ENCODE measurements at places on chromosomes 16 and 17. TPM values are rescaled to one million over a fixed set of nuclear protein-coding genes. Genes with fewer than 3 reads are reported as not detected.

DNA sequence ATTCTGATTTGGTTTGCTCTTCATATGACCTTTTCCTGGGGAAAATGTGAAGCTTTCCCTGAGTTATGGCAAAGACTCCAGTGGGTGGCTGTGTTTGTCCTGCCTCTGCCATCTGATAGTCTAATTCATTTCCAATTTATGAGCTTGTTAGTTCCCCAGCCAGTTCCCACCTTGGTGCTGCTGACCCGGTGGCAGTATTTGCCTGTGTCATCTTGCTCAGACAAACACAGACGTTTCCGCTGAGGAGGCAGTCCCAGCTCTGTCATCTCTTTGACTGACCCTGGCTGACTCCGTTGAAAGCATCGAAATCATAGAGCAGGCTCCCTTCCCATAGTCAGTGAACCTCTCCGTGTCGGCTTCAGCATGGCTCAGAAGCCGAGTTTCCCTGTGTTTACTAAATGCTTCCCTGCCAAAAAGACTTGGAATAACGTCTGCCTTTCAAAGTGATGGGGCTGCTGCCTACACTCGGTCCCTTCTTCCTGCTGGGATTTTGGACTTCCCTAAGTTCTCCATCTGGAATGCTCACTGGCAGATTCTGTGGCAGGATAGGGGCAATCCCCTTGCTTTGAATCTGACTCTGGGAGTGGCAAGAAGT, 538.3 kb downstream of the NPIPA7 start:
- peaks cover 2% of the 10 kb centered on the region for H3K27me3 ChIP-seq
- H3K27ac ChIP-seq, result no peak overlapping the region

DNA sequence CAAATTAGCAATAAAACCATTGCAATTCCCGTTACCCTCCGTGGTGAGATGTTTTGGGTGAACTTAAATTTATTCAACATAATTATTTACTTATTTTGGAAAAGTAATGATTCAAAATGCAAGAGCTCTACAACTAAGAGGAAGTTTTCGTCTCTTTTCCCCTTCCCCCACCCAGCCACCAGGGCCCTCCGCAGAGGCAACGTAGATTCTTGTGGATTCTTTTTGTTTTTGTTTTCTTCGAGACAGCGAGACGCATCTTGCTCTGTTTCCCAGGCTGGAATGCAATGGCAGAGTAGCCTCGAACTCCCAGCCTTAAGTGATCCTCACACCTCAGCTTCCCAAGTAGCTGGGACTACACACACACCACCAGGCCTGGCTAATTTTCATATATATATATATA, 19.2 kb downstream of the CCDC40 start:
- H3K36me3 ChIP-seq, result no peaks in the 10 kb centered on the region
- no peak overlapping the region for H3K27ac ChIP-seq
- no peak for DNase-seq
- no peak overlapping the region for H3K4me3 ChIP-seq

- peaks cover 42% of the 10 kb centered on the region for H3K4me1 ChIP-seq
- DNase-seq, result no peak
- peaks cover 10% of the 10 kb centered on the region for H3K36me3 ChIP-seq
- peak overlapping the region; percentile 60 for H3K4me3 ChIP-seq
- no peak overlapping the region for H3K27ac ChIP-seq
- no peaks in the 10 kb centered on the region for H3K27me3 ChIP-seq
These were observed 2.6 kb upstream of the ZNF768 start for GRCh38 chr16:30528799-30529457.

- H3K27ac ChIP-seq, result no peak overlapping the region
- peaks cover 29% of the 10 kb centered on the region for H3K36me3 ChIP-seq
- no peak overlapping the region for H3K4me3 ChIP-seq
- no peaks in the 10 kb centered on the region for H3K27me3 ChIP-seq
- DNase-seq, result no peak
These were observed 5.3 kb upstream of the NPIPB7 start for GRCh38 chr16:28477311-28477920.

Gene C17orf100
- 1.6 TPM for total RNA-seq

DNA sequence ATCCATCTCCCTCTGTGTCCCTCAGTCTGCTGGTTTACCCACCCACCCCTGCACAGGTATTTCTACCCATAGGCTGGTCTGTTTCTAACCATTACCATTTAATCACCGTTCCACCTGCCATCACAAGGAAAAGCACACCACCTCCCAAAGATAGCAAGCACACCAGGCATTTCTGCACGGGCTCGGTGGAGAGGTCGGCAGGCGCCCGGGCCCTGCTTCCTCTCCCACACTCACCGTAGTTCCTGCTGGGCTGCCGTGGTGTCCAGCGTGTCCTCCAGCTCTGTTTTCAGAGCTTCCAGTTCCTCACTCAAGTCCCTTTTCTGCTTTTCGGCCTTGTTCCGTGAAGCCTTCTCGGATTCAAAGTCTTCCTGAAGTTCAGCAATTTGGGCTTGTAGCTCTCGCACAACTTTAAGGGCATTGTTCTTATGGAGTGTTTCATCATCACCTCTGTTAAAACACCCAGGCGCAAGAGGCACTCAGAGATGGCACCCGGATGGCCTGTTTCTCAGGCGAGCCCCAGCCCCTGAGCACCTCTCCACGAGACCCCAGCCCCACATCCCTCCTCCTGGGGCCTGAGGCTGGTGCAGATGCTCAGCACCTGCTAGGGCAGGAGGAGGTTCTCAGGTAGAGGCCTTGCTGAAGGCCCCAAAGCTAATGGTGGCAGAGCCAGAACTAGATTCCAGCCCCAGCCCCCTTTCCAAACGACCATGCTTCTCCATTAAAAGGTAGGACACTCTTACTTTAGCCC, 69.0 kb downstream of the NDEL1 start:
- no peak overlapping the region for H3K27ac ChIP-seq
- H3K4me1 ChIP-seq, result no peaks in the 10 kb centered on the region
- peaks cover 3% of the 10 kb centered on the region for H3K36me3 ChIP-seq

- peaks cover 13% of the 10 kb centered on the region for H3K27me3 ChIP-seq
- no peak for DNase-seq
- no peaks in the 10 kb centered on the region for H3K4me1 ChIP-seq
These were observed 21.0 kb upstream of the G6PC1 start for GRCh38 chr17:42879596-42879985.

Gene CD68
- 2.4 TPM for total RNA-seq

DNA sequence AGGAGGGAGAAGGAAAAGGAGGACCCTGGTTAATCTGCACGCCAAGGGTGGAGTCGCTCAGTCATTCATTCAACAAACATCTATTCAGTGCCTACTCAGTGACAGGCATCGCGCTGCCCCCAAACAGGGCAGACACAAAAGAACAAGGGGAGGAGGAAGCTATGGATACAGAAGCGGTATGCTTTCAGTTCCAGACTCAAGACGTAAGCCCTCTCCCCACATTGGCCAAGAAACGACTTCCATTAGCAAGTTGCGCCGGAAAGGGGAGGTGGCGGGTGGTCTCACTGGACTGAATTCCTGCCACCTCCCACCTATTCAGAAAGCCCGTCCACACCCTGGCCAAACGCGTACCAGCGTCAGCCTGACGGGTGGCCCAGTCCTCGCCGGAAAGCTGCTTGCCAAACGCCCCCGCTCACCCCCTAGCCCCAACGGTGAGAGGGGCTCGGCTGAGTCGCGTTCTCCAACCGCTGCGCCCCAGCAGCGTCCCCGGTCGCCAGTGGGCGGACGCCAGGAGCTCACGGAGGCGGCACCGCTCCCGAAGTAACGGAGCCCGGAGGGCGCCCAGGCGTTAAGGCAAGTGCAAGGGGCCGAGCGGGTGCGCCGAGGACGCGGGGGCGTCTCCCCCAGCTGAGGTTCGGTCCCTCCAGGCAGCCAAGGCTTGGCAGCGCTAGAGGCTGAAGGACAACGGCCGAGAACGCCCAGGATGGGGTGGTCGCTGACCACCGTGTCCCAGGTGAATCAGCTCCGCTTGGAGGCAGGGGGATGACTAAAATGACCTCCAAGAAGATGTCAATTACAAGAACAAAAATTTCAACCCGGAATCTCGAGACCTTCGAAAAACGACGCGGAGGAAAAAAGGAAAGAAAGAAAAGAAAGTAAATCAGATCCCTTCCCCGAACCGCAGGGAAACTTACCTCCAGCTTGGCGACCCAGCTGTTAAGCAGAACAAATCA, 470.7 kb downstream of the SOX9 start:
- DNase-seq, result no peak
- H3K36me3 ChIP-seq, result no peaks in the 10 kb centered on the region
- H3K4me1 ChIP-seq, result peaks cover 45% of the 10 kb centered on the region
- H3K27ac ChIP-seq, result peak overlapping the region; percentile 31
- peak overlapping the region; percentile 88 for H3K4me3 ChIP-seq

DNA sequence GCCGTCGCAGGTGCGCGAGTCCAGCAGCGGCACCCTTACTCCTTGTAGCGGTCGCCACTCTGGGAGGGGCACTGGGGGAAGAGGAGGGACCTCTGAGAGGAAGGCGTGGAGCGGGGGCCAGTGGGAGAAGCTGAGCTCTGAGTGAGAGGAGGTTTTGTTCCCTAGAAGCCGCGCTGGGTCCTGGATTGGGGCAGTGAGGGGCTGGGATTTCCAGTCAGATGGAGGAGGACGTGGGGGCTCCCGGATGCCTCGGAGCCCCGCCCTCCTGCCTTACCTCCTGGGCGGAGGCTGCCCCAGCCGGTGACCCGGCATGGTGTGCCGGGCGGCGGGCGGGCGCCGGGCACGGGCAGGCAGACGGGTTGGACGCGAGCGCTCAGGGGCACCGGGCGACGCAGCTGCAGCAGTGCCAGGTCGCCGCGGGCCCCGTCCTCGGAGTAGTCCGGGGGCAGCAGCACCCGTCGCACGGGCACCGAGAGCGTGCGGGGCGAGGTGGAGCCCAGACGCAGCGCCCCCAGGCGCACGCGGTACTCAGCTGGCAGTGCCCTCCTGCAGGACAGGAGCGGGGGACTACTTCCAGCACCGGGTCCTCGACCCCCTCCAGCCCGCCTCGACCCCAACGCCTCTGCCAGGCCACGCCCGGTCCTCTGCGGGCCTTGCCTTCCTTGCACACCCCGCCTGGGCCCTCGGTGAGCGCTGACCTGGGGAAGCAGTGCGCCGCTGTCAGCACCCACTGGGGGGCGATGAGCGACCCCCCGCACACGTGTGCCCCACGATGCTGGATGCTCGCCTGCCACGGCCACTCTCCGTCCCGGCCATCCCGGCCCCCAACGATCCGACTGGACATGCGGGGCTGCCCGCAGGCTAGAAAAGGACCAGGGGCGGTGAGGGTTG, 2.0 kb downstream of the PRSS33 start:
- H3K36me3 ChIP-seq, result no peaks in the 10 kb centered on the region
- no peak for DNase-seq
- peak overlapping the region; percentile 77 for H3K27ac ChIP-seq
- peak overlapping the region; percentile 76 for H3K4me3 ChIP-seq
- H3K27me3 ChIP-seq, result peaks cover 20% of the 10 kb centered on the region

- H3K4me3 ChIP-seq, result no peak overlapping the region
- H3K4me1 ChIP-seq, result no peaks in the 10 kb centered on the region
- H3K36me3 ChIP-seq, result peaks cover 3% of the 10 kb centered on the region
- H3K27me3 ChIP-seq, result no peaks in the 10 kb centered on the region
- no peak for DNase-seq
These were observed 31.6 kb upstream of the ERN1 start for GRCh38 chr17:64161380-64162176.

Gene KAT2A
- total RNA-seq, result 76.9 TPM

- H3K4me1 ChIP-seq, result no peaks in the 10 kb centered on the region
- no peak for DNase-seq
- H3K36me3 ChIP-seq, result no peaks in the 10 kb centered on the region
- no peak overlapping the region for H3K27ac ChIP-seq
- no peak overlapping the region for H3K4me3 ChIP-seq
- H3K27me3 ChIP-seq, result peaks cover 12% of the 10 kb centered on the region
These were observed 8.5 kb upstream of the CREBBP start for GRCh38 chr16:3889059-3889458.

GRCh38 chr17:75681289-75681688, 14.2 kb downstream of the SAP30BP start:
- no peak overlapping the region for H3K4me3 ChIP-seq
- peaks cover 8% of the 10 kb centered on the region for H3K36me3 ChIP-seq
- DNase-seq, result no peak

Gene SLX1B
- total RNA-seq, result 63.3 TPM

DNA sequence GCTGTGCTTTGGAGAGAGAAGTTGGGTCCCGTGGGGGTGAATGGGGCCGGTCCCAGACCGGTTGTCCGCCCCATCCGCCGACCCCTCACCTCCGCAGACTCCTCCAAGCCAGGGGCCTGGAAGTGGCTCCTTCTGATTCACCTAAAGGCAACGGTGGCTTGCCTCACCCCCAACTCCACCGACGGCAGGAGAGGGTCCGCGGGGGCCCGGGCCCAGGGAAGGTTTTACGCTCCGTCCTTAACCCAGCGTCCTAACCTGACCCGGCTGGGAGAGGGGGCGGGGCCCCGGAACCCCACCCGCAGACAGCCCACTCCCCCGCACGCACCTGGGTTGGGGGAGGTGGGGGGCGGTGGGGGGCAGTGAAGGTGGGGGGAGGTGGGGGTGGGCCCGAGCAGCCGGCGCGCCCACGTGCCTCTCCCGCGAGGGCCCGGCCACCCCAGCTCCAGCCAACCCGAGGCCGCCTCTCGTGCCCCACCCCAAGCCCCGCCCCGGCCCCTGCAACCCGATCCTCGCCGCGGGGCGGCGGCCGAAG, 12.7 kb upstream of the CD300A start:
- peaks cover 14% of the 10 kb centered on the region for H3K27me3 ChIP-seq
- H3K27ac ChIP-seq, result no peak overlapping the region
- no peaks in the 10 kb centered on the region for H3K36me3 ChIP-seq
- peak; percentile 64 for DNase-seq
- no peak overlapping the region for H3K4me3 ChIP-seq

GRCh38 chr16:85234310-85235204, 122.3 kb upstream of the CIBAR2 start:
- peaks cover 19% of the 10 kb centered on the region for H3K27me3 ChIP-seq
- DNase-seq, result no peak
- no peak overlapping the region for H3K4me3 ChIP-seq
- no peak overlapping the region for H3K27ac ChIP-seq

DNA sequence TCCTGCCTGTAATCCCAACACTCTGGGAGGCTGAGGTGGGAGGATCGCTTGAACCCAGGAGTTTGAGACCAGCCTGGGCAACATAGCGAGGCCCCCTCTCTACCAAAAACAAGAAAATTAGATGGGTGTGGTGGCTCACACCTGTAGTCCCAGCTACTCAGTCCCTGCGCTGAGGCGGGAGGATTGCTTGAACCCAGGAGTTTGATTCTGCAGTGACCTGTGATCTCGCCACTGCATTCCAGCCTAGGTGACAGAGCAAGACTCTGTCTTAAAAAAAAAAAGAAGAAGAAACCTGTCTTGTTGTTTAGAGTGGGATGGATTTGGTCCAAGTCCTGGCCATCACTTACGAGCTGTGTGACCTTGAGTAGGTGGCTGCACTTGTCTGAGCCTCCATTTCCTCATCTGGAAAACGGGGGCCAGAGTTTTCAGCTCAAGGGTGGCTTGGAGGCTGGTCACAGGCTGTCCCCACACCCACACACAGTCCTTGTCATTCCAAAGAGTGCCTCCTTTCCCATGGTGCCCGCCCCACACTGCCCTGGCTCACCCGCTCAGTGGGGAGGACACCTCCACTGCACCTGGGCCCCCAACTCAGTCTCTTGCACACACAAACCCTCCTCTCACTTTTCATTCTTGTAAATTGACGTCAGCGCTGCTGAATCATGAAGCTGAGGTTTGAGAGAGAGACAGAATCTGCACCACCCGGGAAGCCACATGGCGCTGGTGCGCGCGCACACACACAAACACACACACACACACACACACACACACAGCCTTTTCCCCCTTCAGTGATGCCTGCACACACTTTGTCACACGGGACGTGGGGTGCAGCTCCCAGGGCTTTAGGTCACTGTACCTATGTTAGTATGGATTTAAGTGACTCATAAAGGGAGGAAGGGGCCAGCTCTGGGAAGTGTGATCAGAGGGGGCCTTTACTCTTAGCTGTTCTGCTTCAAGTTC, 4.2 kb downstream of the SOCS1 start:
- peak; percentile 76 for DNase-seq
- H3K27ac ChIP-seq, result peak overlapping the region; percentile 90
- no peaks in the 10 kb centered on the region for H3K27me3 ChIP-seq
- H3K4me1 ChIP-seq, result peaks cover 32% of the 10 kb centered on the region

Data from activated T-helper 1 cell treated with anti-CD3 and anti-CD28 coated beads, Interleukin-12 subunit alpha, Interleukin-12 subunit beta, Interleukin-2, Interleukin-4 antibody, amounts not matched to agents 30 ng/mL and 10 ng/mL and 1 ng/mL, durations not matched to agents 14 hours and 24 hours and 36 hours (primary cell).